Hematopoietic multipotent progenitor cell treated with erythropoietin and hydrocortisone succinate and interleukin-3 and kit ligand, for 4 days (in vitro differentiated cells): ENCODE measurements at places on chromosomes 2 and 18.

DNA sequence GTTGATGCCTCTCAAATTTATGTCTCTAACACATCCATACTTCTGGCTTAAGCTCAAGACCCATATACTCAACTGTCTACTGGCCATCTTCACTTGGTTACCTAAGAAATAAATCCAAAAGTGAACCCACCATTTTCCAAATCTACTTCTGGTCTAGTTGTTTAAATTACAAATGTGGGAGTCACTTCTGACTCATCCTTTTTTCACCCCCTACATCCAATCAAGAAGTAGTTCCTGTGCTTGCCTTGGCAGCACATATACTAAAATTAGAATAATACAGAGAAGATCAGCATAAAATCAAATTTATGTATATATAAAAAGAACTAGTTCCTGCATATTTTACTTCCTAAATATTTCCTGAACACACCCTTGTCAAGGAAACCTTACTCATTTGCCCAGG is 53.6 kb downstream of the STRN start:
- no peak for DNase-seq

DNA sequence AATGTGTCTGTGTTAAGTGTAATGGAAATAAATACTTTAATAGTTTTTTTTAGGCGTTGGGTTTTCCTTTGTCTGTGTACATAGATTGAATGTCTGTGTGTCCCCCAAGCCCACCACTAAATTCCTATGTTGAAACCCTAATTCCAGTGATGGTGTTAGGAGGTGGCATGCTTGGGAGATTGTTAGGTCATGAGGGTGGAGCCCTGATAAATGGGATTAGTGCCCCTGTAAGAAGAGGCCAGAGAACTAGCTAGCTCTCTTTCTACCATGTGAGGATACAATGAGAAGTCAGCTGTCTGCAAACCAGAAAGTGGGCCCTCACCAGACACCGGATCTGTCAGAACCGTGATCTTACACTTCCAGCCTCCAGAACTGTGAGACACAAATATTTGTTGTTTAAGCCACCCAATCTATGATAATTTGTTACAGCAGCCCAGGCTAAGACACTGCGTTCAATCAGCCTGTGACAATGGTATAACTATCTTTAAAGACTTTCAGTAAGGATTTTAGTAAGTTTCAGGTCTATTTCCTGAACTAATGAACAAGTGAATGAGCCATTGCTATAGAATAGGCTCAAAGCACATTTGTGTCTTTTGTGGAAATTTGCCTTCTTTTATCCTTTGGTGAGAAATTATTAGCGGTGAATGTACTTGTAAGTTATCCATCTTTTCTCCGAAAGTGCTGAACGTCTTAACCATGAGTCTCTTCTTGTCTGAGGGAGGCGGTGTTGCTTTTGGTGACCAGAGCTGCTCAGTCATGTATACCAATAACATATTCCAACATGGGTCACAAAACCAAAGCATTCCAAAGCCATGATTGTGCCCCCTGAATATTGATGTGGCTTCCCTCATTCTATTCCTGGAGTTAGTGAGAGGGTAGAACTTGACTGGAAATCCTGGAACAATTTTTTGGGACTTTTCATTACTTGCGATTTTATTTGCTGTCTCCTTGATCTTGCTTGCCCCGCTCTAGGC is 29.6 kb upstream of the IL1R1 start:
- no peak for DNase-seq

- peak; percentile 90 for DNase-seq
These were observed 26.4 kb upstream of the TFPI start for GRCh38 chr2:187580462-187581124.

DNA sequence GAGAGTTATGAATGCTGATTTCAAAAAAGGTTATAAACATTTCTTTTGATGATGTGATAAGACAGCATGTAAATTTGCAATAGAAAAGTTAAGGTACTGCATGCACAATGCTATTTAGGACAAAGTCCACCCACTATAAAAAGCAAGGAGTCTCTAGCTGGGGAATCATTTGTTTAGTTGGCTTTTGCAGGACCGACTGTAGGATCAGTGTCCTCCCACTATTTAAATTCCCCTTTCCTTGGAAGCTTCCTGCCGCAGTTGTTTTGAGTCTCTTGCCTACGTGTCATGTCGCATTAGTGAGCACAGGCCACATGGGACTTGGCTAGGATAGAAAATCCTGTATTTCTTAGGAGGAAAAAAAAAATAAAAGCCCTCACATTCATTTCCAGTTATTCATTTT is 13.1 kb downstream of the QPCT start:
- DNase-seq: no peak

- no peak for DNase-seq
These were observed 27.5 kb downstream of the ARL4C start for GRCh38 chr2:234469251-234469845.

GRCh38 chr2:153221087-153221486 is 257.5 kb downstream of the RPRM start:
- DNase-seq: no peak

DNA sequence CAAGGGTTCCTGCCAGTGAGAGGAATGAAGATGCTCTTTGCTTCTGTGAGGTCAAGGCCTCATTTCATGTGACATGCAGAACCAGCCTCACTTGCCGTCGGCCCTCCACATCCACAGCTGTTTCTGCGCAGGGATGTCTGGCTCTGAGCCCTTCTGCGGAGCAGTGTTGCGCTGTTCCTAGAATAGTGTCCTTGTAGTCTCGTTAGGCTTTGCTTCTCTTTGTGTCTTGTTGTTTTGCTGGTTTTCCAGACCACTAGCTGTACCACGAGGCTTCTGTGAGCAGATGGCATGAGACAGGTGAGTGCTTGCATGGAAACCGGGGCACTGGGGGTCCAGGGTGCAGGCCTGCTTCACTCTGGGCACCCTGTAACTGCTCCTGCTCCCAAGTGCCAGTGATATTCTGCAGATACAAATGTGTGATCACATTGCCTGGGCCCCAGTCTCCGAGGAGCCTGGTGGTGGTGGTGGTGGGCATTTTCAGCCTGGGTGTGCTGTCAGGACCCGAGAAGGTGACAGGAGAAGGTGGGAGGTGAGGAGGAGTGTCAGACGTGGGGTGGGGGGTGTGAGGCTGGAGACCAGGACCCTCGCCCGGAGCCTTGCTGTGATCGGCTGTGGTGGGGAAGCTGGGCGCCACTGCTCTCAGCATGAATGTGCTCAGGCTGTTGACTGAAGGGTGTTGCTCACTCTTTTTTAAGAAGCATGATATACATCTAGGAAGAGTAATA is 34.3 kb downstream of the LDLRAD4 start:
- DNase-seq: no peak

DNA sequence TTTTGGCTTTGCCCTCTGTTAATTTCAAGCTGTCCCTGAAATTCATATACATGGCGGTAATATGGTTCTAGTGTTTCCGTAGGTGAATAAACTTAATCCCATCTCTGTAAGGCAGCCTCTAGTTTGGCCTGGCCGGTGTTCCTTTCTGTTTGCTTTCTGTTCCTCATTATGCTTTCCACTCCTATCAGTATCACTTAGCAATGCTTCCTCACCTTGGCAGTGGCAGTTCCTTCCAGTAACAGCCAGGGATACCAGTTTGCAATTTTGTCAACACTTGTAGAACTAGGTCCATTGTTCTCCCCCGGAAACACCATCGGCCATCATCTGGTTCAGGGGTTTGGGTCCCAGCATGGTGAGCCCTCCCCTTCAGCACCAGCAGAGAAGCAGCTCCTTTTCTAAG is 18.2 kb upstream of the TNP1 start:
- DNase-seq: no peak

DNA sequence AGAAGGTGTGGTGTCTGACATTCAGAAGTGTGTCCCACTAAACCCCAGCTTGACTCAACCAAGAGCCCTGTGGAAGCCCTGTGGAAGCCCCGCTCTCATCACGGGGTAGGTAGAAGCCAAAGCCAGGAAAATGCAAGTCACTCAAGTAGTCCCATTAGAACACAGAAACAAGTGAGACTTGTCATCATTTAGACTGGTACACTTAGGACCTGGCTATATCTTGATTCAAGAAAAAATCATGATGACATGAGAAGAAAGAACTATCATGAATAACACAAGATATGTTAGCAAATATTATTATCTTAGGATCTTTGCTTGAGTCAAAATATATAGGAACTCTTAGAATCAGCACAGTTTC is 28.2 kb upstream of the SULT1C4 start:
- no peak for DNase-seq

DNA sequence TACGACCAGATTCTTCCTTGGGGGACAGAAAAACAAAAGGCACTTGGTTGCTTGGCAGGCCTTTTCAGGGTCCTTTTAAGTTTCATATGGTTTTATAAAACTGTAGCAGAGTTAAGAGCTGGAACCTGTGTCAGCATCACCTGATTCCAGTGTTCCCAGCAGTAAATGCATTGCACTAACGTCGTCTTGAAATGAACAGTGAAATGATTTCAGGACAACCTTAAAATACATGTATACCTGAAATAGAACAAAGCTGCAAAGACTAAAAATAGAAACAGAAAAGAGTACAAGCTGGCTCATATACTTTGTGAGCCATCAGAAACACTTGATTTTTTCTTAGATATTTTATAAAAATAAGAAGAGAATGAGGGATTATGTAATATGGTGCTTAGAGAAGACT is 51.9 kb downstream of the ACSL3 start:
- no peak for DNase-seq

DNA sequence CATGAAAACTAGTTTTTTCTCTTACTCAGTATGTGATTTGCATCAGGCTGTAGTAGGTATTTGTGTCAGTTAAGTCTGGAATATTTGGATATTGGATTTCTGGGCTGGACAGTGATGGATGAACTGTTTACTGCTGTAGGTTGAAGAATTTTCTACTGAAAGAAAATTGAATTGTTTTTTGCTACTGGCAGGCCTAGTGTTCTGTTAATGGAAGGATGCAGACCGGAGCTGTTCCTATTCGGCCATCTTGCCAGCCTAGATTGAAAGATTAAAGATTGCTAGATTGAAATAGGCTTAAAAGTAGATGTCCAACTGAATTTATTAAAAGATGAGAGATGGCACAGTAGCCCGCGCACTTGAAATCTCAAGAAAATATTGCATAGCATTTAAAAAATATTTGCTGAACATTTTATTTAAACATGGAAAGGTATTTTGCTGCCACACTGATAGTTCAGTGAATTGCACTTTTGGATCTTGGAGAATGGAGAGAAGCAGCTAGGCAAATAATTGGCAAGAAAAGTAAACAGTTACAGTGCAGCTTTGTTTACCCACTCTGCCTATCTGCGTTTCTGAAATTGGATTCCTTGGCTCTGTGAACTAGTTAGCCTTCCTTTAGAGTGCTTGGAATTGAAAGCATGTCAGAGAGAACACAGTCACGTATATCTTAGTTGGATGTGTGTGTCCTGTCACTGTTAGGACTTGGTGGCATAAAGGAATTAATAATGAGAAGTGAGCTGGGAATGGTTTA is 54.1 kb downstream of the EPB41L5 start:
- DNase-seq: no peak

DNA sequence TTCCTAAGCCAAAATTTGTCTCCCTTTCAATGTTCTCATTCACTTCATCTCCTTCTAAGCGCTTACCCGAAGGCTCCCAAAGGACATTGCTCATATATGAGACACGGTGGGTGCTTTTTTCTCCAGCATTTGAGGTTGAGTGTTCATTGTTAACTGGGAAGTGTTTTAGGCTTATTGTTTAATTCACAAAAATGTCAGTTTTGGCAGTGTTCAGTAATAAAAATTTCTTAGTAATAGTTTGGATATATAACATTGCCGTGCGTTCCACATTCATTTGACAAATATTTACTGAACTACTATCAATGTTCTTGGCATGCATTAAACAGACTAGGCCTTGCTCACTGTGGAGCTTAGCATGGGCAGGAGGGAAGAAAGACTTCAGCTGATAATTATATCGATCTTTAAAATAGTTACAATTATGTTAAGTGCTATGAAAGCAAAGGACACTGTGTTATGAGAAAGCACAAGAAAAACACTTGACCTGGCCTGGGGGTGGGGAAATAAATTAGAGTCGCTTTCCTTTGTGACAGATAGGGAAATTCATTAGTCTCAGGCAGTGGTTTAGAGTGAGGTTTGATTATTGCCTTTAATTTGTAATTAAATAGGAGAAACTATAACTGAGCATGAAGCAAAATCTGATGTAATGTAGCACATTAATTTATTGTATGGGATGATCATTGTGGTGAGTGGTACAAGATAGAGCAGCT is 82.2 kb upstream of the DOCK10 start:
- DNase-seq: no peak

DNA sequence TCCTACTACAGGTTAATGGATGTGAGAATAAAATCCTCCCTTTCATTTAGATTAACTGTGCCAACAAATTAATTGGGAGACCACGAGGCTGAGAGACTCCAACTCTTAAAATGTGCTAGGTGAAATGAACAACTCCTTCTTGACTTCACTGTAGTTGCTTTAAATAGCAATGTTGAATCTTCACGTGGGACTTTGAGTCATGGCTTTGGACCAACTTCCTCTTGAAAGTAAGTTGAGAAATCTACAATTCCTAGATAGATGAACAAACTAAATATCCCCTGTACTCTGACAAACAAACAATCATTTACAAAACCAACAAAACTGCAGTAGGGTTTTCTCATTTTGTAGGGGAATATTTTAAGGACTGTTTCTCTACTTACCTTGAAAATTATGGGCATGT is 291.9 kb upstream of the SPRED2 start:
- no peak for DNase-seq

- no peak for DNase-seq
These were observed 20.5 kb upstream of the RPL37A start for GRCh38 chr2:216478151-216478550.

DNA sequence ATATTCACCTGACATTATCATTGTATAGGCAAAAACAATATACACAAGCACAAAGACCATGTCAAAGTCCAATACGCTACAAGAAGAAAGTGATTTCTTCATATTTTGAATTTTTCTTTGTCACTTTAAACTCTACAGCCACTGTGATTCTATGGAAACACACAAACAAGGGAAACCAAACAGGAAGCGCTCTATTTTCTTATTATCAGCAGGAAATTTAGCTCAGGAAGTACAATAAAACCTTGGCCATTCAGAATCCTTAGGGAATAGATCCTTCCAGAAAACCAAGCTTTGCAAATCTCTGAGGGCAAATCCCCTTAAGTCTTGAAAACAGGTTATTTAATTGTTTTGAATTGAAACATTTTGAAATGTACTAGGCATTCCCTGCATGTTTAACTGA is 336.2 kb downstream of the EPHA4 start:
- no peak for DNase-seq

- no peak for DNase-seq
These were observed 35.1 kb upstream of the KYNU start for GRCh38 chr2:142842369-142842768.

DNA sequence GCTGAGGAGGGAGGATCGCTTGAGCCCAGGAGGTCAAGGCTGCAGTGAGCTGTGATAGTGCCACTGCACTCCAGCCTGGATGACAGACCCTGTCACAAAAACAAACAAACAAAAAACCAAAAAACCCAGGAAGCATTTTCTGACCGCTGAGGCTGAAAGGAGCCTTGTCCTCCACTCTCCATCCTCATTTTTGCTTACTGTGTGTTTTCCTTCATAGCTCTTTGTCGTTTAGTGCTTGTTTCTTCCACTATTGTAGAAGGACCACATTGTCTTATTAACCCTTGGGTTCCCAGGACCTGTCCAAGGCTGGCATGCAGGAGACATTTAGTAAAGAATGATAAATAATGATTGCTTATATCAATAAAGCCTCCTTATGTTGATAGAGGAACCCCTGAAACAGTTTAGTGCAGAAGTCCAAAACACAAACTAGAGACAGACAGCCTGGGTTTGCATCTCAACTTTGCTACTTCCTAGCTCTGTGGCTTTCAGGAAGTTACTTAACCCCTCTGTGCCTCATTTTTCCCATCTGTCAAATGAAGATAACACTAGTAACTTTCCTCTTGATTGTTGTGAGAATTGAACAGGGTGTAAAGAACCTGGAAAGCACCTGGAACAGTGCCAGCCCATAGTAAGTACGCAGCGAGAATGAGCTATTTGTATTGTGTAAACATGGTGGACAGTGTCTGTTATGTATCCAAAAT is 126.0 kb downstream of the LPIN1 start:
- peak; percentile 49 for DNase-seq
